ENCODE measurements at places on chromosomes 4 and X. TPM values are rescaled to one million over a fixed set of nuclear protein-coding genes. Genes with fewer than 3 reads are reported as not detected.
A peak's percentile ranks its signal among the peaks of the same experiment; 100 is the strongest.

GRCh38 chrX:23783589-23784469 lies 856 bp downstream of the SAT1 start:
- DNase-seq = no peak

DNA sequence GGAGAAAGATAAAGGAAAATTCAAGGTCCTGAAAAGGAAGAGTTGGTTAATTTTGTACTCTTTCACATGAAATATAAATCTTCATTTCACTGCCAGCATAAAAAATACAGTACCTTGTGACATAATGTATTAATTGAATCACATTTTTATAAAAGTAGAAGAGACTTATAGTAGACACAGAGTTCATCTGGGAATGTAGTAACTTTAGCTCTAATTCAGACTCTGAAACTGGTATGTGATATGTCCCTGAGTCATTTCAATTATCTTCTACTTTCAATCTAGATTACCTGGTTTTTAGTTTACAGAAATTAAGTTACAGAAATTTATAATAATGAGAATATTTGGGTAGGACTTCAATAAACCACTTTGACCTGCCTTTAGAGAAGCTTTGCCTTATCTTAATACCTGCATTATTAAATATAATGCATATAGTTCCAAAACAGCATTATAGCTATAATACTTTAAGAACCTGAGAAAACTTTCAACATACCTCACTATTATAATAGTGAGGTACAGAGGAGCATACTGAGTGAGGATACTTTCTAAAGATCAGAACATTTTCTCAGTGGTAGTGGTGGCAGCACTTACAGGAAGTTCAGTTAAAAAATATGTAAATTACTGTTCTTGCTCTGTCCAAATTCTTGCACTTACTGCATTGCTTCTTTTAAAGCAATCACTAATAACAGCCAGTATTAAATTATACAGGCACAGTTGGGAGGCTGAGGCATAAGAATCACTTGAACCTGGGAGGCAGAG lies 11.2 kb downstream of the NEK1 start:
- DNase-seq = no peak

DNA sequence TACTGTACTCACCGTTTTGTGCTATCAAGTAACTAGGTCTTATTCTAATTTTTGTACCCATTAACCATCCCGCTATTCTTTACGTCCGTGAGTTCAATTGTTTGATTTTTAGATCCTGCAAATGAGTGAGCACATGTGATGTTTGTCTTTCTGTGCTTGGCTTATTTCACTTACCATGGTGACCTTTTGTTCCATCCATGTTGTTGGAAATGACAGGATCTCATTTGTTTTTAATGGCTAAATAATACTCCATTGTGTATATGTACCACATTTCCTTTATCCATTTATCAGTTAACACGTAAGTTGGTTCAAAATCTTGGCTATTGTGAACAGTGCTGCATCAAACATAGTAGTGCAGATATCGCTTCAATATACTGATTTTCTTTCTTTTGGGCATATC lies 48.3 kb downstream of the USP9X start:
- no peak for DNase-seq

GRCh38 chr4:74990276-74990875 lies 57.5 kb downstream of the PARM1 start:
- DNase-seq = no peak

DNA sequence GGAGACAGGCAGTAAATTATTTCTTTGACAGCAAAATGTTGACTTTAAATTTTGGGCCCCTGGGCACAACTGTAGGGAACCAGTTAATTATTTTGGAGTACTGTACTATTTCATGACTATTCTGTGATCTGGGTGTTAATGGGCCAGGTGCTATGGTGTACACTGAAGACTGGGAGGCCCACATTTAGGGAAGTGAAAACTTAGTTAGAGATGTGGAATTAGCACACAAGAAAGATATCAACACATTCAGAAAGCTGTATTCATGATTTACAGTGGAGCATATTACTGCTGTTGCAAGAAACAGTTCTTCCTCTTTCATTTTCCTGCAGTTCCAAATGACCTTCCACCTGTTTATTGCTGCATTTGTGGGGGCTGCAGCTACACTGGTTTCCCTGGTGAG lies 12.4 kb downstream of the PLP1 start:
- DNase-seq = no peak

DNA sequence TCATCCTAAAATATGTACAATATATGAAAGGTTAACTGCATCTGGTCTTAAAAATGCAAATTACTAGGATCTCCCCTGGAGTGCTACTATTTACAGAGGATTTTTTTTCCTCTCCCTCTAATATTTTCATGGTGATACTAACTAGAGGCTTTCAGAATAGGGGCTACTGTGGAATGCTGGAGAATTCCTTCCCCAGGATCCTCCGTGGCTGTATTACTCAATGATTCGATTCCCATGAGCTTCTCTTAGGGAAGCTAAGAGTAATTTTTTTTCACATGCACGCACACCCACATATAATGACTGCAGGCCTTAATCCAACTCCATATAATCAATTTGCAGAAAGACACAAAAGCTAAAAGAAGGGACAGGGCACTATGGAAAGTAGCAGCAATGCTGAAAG lies 184.7 kb downstream of the ARHGAP6 start:
- no peak for DNase-seq

GRCh38 chr4:112485930-112486329 lies 30.1 kb downstream of the NEUROG2 start:
- no peak for DNase-seq

- peak; percentile 78 for DNase-seq
Observed at GRCh38 chr4:136241221-136241986, 1290.9 kb downstream of the PCDH18 start.

DNA sequence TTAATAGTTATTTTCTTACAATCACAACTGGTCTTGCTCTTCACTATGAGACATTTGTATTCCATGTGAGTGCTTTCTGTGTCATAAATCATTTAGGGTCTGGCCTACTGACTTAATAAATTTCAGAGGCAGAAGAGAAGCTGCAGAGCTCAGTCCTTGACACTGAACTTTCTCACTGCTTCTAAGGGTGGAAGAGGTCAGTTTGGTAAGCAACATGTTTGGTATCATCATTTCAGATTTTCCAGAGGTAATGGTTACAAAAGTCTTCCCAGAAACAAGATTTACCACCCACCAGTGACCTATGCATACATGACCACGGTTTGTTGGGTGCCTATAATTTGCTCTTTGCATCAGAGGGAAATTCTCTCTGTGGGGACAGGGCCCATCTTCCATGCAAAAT lies 148.6 kb downstream of the NR3C2 start:
- DNase-seq = no peak

GRCh38 chr4:147550626-147551246 lies 66.5 kb upstream of the TMEM184C start:
- peak; percentile 87 for DNase-seq

- no peak for DNase-seq
Observed at GRCh38 chr4:183627979-183628588, 30.9 kb downstream of the RWDD4 start.

GRCh38 chr4:111788099-111788498 lies 357.2 kb upstream of the FAM241A start:
- DNase-seq = no peak

GRCh38 chr4:20645236-20645635 lies 55.0 kb upstream of the PACRGL start:
- no peak for DNase-seq

- DNase-seq = no peak
Observed at GRCh38 chr4:126725906-126726305, 906.9 kb upstream of the INTU start.

DNA sequence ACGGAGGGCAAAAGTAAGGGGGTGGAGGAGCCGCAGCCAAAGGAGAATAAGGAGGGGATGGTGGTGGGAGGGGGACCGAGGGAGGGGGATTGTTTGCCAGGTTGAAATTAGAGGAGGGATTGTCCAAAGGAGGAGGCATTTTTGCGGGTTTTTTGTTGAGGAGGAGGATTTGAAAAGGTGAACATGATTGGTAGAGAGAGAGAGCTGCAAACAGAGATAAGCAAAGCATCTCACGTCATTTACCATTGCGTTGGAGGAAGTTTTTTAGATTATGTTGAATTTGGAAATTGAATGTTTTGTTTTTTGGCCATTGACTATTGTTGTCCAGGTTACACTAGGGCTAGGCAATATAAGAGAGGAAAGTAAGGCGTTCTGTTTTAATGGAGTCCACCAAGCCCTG lies 54.5 kb upstream of the ABCB7 start:
- no peak for DNase-seq

GRCh38 chr4:42844422-42845070 lies 48.0 kb upstream of the GRXCR1 start:
- DNase-seq = no peak

- DNase-seq = no peak
Observed at GRCh38 chr4:1903035-1903434, 31.8 kb downstream of the NSD2 start.

GRCh38 chr4:179097741-179098140 lies 1655.5 kb upstream of the AGA start:
- DNase-seq = peak; percentile 27

DNA sequence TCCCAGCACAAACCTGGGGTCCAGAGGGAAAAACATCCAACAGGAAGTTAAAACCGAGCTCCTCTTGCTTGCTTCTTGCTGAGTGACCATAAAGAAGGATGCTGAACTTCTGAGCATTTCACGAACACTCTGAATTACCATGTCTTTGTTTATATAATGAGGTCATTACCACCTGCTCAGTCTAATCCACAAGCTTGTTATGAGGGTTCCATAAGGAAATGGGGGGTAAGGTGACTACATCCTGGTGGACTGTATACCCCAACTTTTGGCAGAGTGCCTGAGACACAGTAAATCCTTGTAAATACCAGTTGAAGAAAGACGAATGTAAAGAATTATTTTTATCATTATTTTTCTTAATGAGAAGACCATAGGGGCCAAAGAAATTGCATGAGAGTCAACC lies 16.8 kb downstream of the CCDC149 start:
- no peak for DNase-seq

- no peak for DNase-seq
Observed at GRCh38 chr4:135840781-135841180, 1639.2 kb upstream of the PABPC4L start.

GRCh38 chr4:89447543-89447942 lies 139.9 kb upstream of the GPRIN3 start:
- no peak for DNase-seq

DNA sequence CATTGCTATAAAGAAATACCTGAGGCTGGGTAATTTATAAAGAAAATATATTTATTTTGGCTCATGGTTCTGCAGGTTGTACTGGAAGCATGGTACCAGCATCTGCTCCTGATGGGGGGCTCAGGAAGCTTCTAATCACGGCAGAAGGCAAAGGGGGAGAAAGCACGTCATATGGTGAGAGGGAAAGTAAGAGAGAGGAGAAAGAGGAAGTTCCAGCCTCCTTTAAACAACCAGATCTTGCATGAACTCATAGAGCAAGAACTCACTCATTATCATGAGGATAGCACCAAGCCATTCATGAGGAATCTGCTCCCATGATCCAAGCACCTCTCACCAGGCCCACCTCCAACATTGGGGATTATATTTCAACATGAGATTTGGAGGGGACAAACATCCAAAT lies 125.0 kb upstream of the GRPR start:
- DNase-seq = no peak

- peak; percentile 18 for DNase-seq
Observed at GRCh38 chr4:158912390-158912789, 143.6 kb downstream of the FNIP2 start.

- DNase-seq = no peak
Observed at GRCh38 chr4:8167815-8168214, 9.2 kb upstream of the ABLIM2 start.

GRCh38 chrX:65602221-65602560 lies 65.3 kb upstream of the MSN start:
- DNase-seq = no peak

GRCh38 chr4:26275281-26275680 lies 45.5 kb upstream of the RBPJ start:
- no peak for DNase-seq

DNA sequence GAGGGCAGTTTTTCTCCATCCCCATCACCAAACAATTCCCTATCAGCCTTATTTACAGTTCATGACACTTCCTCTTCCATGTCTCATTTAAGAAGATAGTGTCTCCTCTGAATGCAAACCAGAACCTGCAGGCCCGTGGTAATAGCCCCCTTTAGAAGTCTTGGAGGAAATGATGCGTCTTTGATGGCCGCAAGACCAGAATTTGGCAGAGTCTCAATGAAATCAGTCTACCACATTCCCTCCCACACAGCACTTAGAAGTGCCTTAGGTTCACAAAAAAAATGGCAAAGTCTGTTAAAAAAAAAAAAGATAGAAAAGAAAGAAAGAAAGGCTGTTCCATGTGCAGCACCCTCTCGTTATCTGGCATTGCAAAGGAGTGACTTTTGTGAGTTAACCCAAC lies 2.1 kb upstream of the KDR start:
- DNase-seq = peak; percentile 51

GRCh38 chr4:37699868-37700481 lies 13.8 kb upstream of the RELL1 start:
- DNase-seq = no peak

DNA sequence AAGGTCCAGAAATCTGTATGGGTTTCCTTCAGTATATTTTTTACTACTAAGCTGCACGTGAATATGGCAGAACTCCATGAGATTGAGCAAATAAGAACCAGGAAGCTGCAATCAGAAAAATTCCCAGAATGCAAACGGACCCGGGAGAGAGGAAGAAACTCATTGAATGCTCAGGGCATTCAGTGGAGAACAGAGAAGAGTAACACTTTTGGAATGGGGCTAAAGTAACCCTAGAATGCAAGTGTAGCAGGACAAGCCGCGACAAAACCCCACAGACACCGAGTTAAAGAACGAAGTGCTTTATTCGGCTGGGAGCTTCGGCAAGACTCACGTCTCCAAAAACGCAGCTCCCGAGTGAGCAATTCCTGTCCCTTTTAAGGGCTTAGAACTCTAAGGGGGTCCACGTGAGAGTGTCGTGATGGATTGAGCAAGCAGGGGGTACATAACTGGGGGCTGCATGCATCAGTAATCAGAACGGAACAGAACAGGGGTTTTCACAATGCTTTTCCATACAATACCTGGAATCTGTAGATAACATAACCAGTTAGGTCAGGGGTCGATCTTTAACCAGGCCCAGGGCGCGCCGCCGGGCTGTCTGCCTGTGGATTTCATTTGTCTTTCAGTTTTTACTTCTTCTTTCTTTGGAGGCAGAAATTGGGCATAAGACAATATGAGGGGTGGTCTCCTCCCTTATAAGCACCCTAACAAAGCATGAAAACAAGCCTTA lies 56.4 kb downstream of the RAB28 start:
- no peak for DNase-seq

Gene GEMIN8
- total RNA-seq = 10.5 TPM

Gene GLRA3
- total RNA-seq = not detected

Gene FAM241A
- total RNA-seq = 1.5 TPM

Gene USP26
- total RNA-seq = not detected

Gene TRPC3
- not detected for total RNA-seq

Gene ZBTB49
- total RNA-seq = 4.4 TPM

Gene GRID2
- 0.07 TPM for total RNA-seq

Gene CYSLTR1
- not detected for total RNA-seq

Gene PAGE1
- not detected for total RNA-seq

Gene JCHAIN
- not detected for total RNA-seq

Gene SMPX
- not detected for total RNA-seq
